ENCODE measurements at places on chromosomes 12 and 14.
A peak's percentile ranks its signal among the peaks of the same experiment; 100 is the strongest.

DNA sequence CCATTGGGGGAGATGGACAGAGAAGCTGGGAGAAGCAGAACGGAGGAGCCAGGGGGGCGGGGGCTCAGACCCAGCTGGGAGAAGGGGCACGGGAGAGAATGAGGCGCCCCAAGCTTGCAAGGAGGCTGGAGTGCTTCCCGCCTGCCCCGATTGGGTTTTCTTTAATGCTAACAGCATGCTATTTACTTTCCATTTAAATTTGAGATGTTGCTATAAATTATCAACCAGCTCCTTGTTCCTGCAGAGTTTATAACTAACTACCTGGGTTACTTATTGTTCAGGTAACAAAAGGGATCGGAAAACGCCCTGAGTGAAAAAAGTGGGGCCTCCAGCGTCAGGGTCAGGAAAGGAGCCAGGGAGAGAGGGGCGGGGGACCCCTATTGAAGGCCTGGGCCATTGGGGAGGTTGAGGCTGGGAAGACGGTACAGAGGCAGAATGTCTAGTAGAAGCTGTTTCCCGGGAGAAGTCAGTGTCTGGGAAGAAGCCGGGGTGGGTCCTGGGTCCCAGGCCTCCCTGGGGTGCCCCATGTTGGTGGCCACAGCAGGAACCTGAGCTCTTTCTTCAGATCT is 2.5 kb downstream of the HNF1A start:
- no peak for DNase-seq

- DNase-seq: no peak
Observed at GRCh38 chr14:60304509-60304908, 55.5 kb downstream of the PPM1A start.

- DNase-seq: no peak
Observed at GRCh38 chr12:39723831-39724230, 104.2 kb upstream of the ABCD2 start.

GRCh38 chr12:109719123-109720022 is 5.7 kb downstream of the FAM222A start:
- DNase-seq: peak; percentile 38

DNA sequence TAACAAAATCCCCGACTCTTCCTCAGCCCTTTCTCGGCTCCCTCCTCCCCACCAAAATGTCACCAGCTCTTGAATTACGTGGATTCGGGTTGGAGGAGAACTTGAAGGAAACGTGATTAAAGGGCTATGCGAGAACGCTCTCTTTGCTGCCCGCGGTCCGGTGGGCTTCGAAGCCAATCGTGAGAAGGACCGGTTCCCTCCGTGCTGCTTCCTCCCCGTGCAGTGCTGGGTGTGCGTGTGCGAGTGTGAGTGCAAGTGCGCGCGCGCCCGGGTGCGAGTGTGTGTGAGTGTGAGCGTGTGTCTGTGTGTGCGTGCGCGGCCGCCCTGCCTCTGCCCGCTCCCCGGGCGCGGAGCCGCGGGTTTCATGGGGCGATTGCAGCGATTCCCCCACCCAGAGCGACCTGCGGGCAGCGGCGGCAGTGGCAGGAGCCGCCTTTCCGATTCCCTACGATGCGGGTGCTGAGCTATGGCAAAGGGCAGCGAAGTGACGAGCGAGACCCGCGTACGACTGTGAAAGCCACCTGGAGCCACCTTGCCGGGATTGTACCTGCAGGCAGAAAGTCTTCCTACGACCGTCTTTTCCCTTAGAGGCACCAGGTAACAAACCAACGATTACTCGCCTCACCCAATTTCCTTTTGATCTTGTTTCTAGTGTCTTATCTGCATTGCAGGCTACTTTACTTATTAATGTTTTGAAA is 1.4 kb downstream of the LRFN5 start:
- DNase-seq: no peak

DNA sequence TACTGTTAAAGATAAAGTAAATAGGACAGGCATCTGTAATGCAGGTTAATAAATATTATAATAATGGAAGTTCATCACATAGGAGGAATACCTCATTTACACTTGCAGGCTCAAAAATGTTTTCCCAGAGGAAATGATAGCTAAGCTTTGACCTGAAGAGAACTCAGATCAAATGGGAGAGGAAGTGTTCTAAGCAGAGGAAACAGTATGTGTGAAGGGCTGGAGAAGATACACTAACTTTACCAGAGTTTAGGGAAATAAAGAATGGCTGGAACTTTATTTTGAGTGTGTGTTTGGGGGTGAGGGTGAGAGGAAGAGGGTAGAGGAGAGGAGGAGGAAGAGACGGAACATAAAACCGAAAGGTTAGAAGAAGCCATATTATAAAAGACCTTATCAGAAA is 34.0 kb upstream of the AP4S1 start:
- DNase-seq: no peak

DNA sequence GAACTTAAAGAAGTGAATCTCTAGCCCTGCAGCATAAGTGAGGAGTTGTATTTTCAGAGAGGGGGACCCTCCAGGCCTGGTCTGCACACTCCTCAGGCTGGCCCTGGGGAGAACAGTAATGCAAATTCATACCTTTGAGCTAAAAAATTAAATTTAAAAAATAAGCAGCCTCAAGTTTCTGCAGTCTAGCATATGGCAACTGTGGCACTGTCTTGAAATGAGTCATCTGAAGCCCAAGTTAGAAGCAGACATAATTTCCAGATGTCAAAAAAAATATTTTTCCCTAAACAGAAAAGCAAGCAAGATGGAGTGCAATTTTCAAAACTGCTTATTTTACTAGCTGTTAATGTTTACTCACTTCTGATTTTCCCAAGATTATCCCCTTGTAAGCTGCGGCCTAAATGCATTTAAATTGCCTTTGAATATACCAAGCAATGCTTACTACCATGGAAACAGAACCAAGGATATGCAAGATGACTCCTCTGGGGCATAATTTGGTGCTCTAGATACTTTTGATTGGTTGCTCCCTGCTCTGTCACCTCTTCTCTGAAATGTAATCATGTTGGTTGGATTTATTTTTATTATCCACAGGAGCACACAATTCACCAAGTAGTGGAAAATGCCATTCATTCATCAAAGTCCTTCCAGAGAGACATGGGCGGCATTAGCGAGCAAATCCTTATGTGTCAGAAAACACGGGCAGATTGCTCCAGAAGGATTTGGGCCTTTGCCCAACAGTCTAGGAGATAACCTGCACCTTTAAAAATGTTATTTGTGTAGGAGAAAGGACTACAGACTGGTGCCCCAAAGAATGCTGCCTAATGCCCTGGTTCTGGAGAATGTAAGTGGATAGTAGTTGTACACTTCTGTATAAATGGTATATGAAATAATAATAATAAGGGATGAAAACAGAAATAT is 25.0 kb upstream of the DHRS7 start:
- no peak for DNase-seq

DNA sequence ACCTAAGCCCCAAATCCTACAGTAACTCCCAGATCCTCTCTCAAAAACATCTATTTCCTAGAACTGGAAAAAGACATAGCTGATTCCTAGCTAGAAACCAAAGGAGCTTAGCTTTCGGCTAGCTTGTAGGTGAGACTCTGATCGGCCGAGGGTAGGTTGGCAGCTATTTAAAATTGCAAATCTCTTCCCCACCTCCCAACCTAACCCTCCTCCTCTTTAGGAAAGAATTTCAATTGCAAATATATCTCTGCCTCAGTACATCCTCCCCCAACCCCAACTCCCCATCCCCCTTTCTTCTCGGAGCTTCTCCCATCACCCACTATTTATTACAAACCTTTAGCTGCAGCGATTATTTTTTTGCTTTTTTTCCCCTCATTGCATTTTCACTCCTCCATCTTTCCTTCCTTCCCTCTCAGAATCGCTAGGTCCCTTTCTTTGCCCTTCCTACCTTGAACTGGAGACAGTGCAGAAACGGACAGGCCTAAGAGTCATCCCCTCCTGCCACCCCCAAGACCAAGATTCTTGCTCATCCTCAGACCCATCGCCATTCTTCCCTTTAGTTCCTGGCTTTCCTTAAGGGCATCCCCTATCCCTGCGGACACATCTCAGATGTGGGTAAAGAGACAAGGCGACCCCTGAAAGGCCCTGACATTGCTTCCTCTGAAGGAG is 13.4 kb downstream of the ZFHX2 start:
- peak; percentile 86 for DNase-seq

- DNase-seq: no peak
Observed at GRCh38 chr12:83158613-83159207, 472.0 kb downstream of the TMTC2 start.

DNA sequence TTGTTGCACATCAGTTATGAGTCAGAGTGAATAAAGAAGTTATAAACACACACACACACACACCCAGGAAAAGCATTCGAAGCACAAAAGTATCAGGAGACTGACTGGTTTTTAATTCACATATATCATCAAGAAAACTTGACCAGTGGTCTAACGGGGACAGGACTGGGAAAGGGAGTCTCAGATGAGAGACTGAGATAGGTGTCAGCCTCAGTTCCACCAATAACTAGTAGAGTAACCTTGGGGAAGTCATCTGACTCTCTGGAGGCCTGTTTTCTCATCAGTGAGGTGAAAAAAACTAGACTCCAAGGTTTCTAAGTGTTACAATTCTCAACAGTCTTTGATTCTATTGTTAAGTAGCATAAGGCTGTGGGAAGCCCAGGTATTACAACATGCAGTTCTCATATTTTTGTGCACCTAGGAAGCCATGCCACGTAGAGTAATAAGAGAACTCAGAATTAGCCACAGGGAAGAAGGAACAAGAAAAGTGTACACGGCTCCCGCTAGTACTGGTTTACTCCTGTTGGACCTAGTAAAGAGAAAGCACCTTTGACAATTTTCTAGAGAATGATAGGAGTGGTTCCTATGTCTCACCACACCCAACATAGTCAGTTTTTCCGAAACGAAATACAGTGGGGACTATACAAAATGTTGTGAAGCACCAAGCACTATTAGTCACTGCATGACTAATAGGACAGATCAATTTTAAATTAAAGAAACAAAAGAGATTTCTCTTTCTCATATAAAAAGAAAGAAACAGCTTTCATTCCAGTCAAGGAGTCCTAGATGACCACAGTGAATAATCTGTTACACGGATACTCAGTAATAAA is 5.0 kb downstream of the PPTC7 start:
- no peak for DNase-seq

GRCh38 chr12:127606476-127607015 is 660.4 kb upstream of the TMEM132C start:
- DNase-seq: no peak

GRCh38 chr12:105109465-105110212 is 2.1 kb downstream of the WASHC4 start:
- no peak for DNase-seq

DNA sequence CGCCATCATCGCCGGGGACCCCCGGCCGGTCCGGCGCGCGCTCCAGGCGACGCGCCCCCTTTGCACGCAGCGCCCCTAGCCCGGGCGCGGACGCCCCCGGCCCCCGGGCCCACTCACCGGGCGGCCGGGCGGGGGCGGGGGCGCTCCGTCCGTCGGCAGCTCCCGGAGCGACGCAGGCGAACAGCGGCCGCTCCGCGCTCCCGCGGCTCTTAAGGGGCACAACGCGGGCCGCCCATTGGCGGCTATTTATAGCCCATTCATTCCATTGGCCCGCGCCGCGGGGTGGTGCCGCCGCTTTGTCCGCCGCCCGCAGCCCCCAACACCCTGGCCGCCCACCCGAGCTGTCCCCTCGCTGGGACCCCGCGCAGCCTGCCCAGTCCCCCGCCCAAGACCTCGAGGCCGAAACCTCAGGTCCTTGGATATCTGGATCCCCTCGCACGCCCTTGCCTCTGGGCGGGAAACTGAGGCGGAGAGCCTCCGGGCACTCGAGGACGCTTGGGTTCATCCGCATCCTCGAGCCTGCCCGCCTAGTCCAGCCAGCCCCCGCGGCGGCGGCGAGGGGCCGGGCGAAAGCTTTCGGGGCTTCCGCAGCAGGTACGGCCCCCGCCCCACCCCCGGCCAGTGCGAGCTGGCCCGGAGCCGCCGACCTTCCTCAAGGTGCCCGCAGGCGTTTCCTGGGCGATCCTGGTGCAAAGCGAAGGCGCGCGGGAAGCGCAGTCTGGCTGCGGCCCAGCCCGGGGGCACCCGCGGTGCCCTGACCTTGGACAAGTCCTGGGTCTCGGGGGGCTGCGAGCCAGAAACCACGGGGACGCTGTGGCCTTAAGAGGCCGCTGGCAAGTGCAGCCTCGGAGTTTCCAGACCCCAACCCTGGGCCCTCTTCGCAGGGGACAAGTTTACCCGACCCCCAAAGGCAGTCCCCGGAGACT is at the start of gene CKB:
TSS of gene CKB (minus strand) at position 182 of the 926 bp plus-strand sequence. CDS start 337 bp downstream, outside the sequence.
- peak; percentile 43 for DNase-seq

DNA sequence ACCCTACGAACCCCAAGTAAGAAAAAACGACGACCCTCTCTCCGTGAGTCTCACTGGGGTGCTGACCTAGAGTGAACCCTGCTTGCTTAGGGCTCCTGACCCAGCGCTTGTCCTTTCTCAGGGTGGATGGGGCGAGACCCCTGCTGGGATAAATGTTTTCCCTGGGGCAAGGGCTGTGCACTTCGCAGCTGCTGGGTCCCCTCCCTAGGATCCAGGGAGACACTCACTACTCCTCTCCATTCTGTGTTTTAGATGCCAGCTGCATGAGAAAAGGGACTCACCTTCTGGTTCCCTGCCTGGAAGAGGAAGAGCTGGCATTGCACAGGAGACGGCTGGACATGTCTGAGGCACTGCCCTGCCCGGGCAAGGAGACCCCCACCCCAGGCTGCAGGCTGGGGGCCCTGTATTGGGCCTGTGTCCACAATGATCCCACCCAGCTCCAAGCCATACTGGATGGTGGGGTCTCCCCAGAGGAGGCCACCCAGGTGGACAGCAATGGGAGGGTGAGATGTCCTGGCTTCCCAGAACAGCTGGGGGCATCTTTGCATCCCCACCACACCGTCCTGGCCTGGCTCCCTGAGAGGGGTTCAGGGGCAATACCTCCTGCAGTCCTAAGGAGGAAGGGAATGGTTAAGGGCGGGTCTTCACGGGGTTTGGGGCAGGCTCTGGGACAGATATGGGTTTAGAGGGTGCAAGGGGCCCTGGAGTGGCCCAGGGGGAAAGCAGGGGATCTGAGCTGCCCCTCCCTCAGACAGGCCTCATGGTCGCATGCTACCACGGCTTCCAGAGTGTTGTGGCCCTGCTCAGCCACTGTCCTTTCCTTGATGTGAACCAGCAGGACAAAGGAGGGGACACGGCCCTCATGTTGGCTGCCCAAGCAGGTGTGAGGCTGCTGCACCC is 663 bp downstream of the ANKRD33 start:
- no peak for DNase-seq
